ENCODE measurements at places on chromosomes 7 and 10. TPM values are rescaled to one million over a fixed set of nuclear protein-coding genes. Genes with fewer than 3 reads are reported as not detected.

Gene KCNMA1
- 30.9 TPM for total RNA-seq

Gene DNA2
- total RNA-seq: 4.3 TPM

Gene C10orf95
- not detected for total RNA-seq

Gene TMEM196
- total RNA-seq: not detected

Gene JAZF1
- total RNA-seq: 12.2 TPM

Gene ANKRD2
- 1.2 TPM for total RNA-seq

Gene ST7
- 15.9 TPM for total RNA-seq

Gene PLCE1
- 0.55 TPM for total RNA-seq

Gene CTBP2
- total RNA-seq: 48.5 TPM

Gene MOSPD3
- total RNA-seq: 4.1 TPM

Gene LRRD1
- total RNA-seq: 0.14 TPM

Gene HTR5A
- not detected for total RNA-seq

Gene FXYD4
- not detected for total RNA-seq

Gene BAMBI
- total RNA-seq: 33.4 TPM

Gene GRM3
- not detected for total RNA-seq

Gene CUBN
- total RNA-seq: 0.85 TPM

Gene ZNF736
- total RNA-seq: 5.5 TPM

Gene TRRAP
- 10.4 TPM for total RNA-seq

Gene GIMAP8
- total RNA-seq: 0.09 TPM
